ENCODE measurements at places on chromosomes 1 and 21. TPM values are rescaled to one million over a fixed set of nuclear protein-coding genes. Genes with fewer than 3 reads are reported as not detected.

S100A12 gene
- not detected for total RNA-seq

ADCY10 gene
- total RNA-seq: 0.66 TPM

DNA sequence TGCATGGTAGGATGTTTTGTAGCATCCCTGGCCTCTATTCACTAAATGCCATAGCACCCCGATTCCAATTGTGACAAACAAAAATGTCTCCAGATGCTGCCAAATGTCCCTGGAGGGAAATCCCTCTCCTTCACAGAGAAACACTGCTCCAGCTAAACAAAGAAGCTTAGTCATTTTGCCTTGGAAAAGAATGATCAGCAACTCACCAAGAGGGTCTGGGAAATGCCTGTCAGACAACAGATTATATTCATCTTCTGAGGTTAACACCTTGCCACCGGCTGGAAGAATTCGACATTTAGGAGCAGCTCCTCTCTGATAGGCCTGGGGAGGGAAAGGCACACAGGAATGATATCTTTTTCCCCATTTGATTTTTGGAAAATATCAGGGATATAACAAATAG, 84.4 kb downstream of the NIBAN1 start:
- DNase-seq: no peak

- no peak for DNase-seq
Observed at GRCh38 chr1:21206117-21206516, 29.4 kb upstream of the EIF4G3 start.

GRCh38 chr1:156476501-156477298, 23.9 kb downstream of the MEF2D start:
- no peak for DNase-seq

Measured in neural crest cell (in vitro differentiated cells).